Natural killer cell (primary cell): ENCODE measurements at places on chromosomes 12 and 14.

DNA sequence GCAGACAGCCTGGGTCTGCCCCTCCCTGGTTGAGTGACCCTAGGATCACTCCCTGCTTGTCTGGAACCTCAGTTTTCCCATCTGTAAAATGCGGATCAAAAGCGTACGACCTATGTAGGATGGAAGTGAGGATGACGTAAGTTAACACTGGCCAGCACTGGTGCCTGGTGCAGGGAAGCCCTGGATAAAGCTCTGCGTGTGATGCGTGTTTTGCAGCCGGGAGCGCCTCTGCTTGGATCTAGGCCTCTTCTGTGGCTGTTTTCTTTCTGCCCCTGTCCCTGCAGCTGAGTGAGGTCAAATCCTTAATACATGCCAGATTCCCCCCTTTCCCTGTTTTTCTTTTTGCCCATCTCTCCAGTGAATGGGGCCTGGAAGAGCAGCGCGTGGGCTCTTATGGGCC lies 201.5 kb downstream of the RBM19 start:
- no peak for DNase-seq

GRCh38 chr12:7142056-7142644 lies 12.0 kb downstream of the CLSTN3 start:
- DNase-seq: peak; percentile 71

DNA sequence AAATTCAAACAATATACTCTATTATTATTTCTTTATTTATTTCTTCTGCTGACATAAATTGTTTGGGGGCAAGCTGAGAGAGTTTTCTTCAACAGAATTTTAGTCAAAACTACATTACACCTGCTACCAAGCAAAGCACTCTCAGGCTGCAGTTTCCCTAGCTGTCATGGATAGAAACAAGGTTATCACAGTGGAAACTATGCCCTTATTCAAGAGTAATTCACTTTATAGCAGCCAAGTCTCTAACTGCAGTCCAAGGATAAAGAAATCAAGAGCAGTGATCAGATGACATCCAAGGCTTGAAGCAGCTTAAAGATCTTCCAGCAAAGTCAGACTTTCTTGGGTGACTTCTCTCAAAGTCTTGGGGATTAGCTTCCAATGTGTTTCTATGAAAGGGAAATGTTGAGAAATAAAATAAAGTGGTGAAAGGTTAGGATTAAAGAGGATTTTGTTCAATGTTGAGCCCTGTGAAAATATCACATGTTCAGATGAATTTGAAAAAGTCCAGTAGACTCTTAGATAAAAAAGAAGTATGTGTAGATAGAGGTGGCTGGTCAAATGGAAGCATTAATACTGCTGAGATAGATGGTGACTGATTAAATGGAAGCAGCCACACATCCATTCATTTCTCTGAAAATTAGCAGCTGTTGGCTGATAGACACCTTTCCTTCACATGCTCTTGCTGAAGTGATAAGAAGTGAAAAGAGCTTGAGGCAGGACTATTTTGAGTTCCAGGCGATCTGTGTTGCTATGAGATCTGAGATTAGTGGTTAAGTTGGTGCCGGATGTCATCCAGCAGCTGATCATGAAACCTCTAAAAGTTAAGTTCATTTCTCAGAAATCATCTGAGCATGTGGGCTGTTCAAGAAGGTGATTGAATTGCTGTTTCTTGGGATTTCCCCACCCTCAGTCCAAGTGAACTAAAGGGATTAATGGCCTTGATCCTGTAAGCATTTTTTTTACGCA lies 257.8 kb upstream of the BTG1 start:
- DNase-seq: peak; percentile 36

- no peak for DNase-seq
Observed at GRCh38 chr12:5173511-5174011, 129.9 kb downstream of the KCNA5 start.

- DNase-seq: peak; percentile 83
Observed at GRCh38 chr12:76037130-76038103, 5.8 kb upstream of the PHLDA1 start.

DNA sequence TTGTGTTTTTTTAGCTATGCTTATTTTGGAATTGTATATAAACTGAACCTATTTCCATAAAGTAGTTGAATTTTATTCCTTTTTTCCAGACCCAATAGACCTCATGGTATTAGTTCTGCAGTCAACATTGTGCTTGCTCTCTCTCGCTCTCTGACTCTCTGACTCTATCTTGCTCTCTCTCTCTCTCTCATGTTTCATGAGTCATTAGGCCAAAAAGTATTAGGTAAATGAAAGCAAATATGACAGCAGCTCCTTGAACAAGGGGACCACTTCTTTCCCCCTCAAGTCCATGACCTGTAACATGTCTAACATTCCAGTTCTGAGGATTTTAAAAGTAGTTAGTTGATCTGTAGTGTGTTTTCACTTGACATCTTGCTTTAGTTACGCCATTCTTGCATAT lies 14.0 kb upstream of the C12orf71 start:
- DNase-seq: no peak

GRCh38 chr12:105239304-105239703 lies 3.3 kb upstream of the APPL2 start:
- no peak for DNase-seq
